ENCODE measurements at places on chromosomes 1 and 21.

DNA sequence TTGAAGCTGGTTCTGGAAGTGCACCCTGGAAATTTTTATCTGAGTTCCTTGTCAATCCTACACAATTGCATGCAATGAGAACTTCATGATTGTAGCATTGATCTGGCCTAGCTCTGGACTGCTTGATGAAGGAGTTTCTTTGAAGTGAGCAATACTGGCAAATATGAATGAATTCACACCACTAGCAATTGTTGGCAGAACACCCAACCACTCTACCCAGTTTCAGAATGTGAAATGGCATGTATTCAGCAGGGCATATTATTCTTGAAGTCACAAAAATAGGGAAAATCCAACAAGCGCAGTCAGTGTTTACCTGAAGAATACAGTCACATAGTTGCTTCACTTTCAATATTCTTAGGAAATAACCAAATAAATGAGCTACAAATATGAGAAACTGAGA lies 57.3 kb downstream of the RGS5 start:
- DNase-seq, result no peak

DNA sequence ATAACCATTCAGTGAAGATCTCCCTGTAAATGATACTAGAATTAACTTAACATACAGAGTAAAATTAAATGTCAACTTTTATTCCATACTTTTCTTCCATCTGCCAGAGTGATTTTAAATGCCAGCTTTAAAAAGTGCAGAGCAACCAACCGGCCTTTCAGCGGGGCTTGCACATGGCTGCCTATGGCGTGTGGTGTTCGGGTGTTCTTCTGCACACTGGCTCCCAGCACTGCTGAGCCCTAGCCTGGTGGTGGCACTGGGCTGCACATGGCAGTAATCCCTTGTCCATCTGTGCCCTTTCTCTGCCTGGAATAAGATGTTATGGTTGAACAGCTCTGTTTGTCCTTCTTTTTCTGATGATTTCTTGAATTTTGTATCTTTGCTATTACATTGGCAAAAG lies 156.3 kb downstream of the SNX7 start:
- no peak for DNase-seq

GRCh38 chr1:59601041-59601441 lies 213.7 kb upstream of the HOOK1 start:
- no peak for DNase-seq

DNA sequence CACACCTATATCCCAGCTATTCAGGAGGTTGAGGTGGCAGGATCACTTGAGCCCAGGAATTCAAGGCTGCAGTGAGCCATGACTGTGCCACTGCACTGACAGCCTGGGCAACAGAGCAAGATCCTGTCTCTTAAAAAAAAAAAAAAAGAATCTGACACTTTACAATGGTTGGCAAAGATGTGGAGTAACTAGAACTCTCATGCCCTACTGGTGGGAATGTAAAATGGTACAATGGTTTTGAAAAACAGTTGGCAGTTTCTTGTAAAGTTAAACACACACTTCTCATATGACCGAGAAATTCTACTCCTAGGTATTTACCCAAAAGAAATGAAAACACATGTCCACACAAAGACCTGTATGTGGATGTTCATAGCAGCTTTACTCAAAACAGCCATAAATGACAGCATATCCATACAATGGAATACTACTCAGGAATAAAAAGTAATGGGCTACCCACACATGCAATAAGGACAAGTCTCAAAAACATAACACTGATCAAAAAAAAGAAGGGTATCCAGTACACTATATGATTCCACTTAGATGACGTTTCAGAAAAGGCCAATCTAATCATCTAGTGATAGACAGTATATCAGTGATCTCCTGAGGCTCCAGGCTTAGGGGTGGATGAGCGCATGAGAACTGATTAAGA lies 58.1 kb downstream of the HLCS start:
- no peak for DNase-seq

DNA sequence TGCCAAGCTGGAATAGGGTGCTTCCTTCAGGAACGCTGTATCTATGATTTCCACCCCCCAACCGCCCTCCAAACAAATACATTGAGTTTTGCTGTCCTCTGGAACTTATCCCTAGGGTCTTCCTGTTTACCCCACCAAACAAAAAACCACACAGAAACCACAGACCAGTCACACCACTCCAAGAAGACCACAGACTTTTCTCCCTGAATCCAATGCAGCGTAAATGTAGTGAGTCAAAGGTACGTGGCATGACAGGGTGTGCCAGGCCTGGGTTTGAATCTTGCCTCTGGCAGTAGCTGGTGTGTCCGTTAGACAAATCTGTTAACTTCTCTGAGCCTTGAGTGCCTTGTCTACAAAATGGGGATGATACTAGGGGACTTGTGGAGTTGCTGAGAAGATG lies 27.8 kb downstream of the ASAP3 start:
- DNase-seq, result no peak

DNA sequence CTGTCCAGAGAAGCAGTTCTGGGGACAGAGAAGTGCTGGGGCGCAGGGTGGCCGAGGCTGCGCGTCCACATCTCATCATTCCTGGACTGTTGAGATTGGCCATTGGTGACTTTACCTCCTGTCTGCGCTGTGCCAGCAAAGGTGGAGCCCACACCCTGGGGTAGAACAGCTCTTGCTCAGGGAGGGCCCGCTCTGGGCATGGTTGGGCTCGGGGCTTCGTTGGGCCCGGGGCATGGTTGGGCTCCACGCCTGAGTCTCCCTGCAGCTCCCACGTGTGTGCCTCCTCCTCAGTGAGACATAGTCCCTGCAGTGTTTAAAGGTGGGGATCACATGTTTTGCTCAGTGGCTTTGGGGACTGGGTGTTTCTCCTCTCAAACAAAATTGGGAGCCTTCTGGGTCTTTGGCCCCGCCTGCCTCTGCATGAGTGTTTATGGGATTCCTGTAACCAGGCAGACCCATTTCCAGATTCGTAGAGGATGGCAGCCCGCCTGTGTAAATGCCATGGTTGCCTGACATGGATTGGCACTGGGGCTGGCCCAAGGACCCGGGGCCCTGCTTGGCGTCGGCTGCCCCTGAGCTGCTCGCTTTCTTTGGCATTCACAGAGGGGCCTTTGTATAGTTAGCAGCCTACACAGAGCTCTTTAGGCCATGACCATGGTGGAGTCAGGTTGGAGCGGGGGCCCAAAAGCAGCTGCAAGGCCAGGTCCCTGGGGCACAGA lies 104.6 kb downstream of the TLR5 start:
- no peak for DNase-seq

DNA sequence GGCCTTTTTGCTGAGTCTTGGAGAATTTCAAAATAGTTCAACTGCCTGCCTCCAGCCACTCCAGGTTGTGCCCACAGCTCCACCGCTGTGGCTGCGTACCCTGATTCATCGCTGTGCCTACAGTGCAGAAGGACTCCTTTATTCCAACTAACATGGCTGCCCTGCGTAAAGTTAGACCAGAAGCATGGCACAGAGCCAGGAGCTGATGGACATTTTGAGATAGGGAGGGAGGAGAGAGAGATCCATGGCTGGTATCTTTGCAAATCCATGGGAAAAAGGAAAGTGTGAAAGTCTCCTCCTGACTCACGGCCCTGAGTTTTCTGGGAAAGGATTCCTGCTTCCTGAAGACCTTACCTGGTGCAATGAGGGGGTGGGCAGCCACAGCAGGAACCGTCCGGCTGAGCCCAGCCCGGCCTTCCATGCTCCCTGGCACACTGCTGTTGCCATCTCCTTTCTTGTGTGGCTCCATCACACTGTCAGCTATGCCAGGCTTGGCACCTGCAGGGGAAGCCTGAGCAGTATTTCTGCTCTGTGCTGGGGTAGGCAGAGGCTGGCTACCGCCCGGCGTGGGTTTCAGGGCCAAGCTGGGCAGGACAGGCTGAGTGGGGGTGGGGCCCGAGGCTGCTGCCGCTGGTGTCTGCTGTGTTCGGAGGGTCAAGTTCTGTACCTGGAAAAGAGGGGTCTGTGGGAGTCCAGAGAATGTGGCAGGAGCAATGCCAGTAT lies 46.0 kb upstream of the A3GALT2 start:
- DNase-seq, result no peak

- no peak for DNase-seq
Observed at GRCh38 chr1:172719066-172719627, 60.2 kb downstream of the FASLG start.

GRCh38 chr1:167135281-167135840 lies 41.5 kb downstream of the STYXL2 start:
- DNase-seq, result no peak

DNA sequence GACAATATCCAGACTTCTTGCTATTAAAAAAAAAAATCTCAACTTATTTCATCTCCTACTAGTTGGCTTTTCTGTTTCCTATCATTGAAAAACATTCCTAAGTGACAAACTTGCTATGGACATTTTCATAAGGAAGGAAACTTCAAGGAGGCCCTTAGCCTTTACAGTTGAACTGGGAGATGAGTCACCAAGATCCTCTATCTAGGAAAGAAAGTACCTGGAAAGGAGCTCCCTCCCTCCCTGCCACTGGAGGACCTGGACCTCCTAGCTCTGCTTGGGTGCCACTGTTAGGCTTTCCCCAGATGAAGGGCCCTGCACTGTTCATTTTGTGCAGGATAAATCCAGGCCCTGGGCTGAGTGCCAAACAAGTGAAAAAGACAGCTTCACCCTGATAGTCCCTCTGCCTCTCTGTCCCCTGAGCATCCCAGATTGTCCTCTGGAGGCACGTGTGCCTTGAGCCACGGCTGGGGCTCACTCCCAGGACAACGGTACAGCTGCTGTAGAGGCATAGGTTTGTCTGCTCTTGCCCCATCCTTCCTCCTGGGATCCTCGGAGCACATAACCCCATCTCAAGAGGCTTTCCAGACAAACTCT lies 40.2 kb upstream of the SOX13 start:
- DNase-seq, result no peak

- no peak for DNase-seq
Observed at GRCh38 chr1:206657751-206658150, 22.4 kb downstream of the DYRK3 start.

DNA sequence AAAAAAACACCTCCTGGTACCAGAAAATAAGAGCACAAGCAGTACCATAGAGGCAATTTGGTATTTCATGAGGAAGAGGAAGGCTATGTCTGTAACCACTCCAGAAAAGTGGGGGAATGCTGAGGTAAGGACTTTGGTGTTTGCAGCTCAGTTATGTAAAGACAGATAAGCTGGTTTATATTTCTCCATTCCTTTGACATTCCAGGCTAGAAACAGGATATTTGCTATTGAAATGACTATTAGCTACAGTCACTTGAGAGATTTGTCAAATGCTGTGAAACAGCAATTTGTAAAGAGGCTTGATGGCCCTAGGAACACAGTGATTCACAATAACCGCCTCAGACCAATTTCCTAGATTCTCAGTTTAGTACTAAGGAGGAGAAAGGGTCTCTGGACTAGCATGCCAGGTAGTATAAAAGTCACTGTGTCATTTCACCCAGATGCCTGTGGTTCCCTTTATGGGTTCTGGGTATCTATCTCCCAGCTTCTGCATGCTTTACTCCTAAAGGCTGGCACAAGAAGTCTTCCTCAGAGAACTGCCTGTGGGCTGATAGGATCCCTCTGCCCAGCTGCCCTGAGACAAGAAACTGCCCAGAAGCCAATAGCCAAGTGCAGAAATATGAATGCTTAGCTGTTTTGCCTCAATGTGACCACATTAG lies 80.5 kb downstream of the VCAM1 start:
- DNase-seq, result no peak
